ENCODE measurements at places on chromosomes 12 and 14. TPM values are rescaled to one million over a fixed set of nuclear protein-coding genes. Genes with fewer than 3 reads are reported as not detected.

Gene ANKS1B
- total RNA-seq, result not detected

Gene GLIPR1L1
- not detected for total RNA-seq

Gene KCNC2
- not detected for total RNA-seq

Gene NEUROD4
- total RNA-seq, result not detected

Gene LIN7A
- not detected for total RNA-seq

Gene FERMT2
- 3.0 TPM for total RNA-seq

DNA sequence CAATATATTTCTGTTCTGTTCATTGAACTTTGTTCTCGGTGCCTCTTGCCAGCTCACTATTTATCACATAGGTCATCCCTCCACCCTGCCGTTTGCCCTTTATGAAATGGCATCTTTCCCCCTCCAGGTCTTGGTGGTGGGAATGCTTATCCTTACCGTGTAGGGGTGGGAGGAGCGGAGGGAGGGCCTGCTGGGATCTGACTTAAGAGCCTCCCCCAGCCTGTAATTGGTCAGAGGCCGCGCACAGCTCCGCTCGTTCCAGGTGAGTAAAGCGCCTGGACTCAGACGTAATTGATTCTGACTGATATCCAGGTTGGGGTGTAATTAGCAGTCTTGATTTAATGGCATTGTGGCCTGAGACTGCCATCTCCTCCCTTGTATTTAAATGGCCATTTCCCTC, 185.3 kb downstream of the TSPAN9 start:
- H3K4me3 ChIP-seq, result no peak overlapping the region
- DNase-seq, result no peak
- no peaks in the 10 kb centered on the region for H3K4me1 ChIP-seq
- H3K27me3 ChIP-seq, result no peaks in the 10 kb centered on the region
- H3K36me3 ChIP-seq, result no peaks in the 10 kb centered on the region

DNA sequence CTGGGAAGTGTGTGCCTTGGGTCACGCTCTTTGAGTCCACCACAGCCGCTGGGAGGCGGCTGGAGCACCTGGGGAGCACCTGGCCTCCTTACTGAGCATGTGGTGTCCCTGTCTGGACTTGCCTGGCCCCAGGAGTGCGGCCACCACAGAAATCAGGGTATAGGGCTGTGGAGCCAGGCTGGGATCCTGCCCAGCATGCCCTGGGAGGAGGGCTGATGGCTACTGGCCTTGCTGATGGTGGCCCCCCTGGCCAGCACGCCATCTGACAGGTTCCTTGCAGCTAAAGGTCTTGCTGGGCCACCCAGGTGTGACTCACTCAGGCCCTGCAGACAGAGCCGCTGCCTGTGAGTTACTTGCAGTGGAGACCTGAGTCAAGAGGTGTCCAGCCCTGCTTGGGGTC, 6.0 kb downstream of the ULK1 start:
- no peaks in the 10 kb centered on the region for H3K27me3 ChIP-seq
- no peak overlapping the region for H3K27ac ChIP-seq
- H3K4me1 ChIP-seq, result peaks cover 20% of the 10 kb centered on the region
- no peak for DNase-seq
- no peak overlapping the region for H3K4me3 ChIP-seq

DNA sequence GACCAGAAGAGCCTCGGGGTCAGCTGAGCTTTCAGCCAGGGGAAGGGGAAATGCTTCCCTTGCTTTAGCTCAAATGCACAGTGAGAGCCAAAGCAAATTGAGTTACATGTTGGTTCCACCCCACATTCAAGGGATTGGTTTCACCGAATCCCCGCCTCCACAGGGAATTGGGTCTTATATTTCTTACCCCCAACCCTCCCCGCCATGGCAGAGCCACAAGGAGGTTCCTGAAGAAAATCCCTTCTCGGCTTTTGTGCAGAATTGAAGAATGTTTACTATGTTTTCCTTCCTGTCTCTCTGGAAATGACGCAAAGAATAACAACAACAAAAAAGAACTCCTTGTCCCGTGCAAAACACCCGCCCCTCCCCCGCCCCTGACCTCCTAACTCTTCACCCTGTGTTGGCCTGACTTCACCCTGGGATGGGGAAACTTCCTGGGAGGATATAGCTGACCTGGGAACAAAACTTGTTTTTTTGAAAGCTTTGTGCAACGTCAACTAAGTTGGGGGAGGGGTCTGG, 21.9 kb upstream of the CIPC start:
- DNase-seq, result no peak
- H3K27ac ChIP-seq, result no peak overlapping the region
- H3K36me3 ChIP-seq, result no peaks in the 10 kb centered on the region
- no peaks in the 10 kb centered on the region for H3K4me1 ChIP-seq
- no peaks in the 10 kb centered on the region for H3K27me3 ChIP-seq

GRCh38 chr14:69349091-69349777, 48.9 kb downstream of the ERH start:
- H3K4me1 ChIP-seq, result peaks cover 5% of the 10 kb centered on the region
- no peak overlapping the region for H3K4me3 ChIP-seq
- no peaks in the 10 kb centered on the region for H3K27me3 ChIP-seq
- no peak overlapping the region for H3K27ac ChIP-seq
- no peaks in the 10 kb centered on the region for H3K36me3 ChIP-seq
- DNase-seq, result no peak

- no peaks in the 10 kb centered on the region for H3K4me1 ChIP-seq
- H3K36me3 ChIP-seq, result no peaks in the 10 kb centered on the region
- H3K4me3 ChIP-seq, result no peak overlapping the region
- peaks cover 3% of the 10 kb centered on the region for H3K27me3 ChIP-seq
Measured at GRCh38 chr14:76395161-76395560, 19.2 kb downstream of the ESRRB start.

- H3K4me1 ChIP-seq, result no peaks in the 10 kb centered on the region
- no peak for DNase-seq
- H3K4me3 ChIP-seq, result no peak overlapping the region
- no peaks in the 10 kb centered on the region for H3K36me3 ChIP-seq
- no peaks in the 10 kb centered on the region for H3K27me3 ChIP-seq
Measured at GRCh38 chr12:9405886-9406563, 197.8 kb upstream of the PZP start.

DNA sequence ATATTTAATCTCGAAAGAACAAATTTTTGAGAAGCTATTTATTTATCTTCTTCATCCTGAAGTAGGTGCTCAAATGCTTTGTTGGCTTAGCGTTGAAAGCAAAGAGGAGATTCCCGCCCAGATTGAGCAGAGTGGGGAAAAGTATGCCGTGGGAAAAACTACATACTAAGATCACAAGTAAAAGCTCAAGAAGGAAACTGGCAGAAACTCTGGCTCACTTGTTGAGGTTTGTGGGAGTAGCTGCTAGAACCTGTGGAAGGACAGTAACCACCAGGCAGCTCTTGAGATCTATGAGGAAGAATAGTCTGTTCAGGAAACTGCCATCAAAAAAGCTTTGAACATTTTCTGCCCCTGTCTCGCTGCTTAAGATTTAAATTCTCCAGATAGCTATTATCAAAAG, 3.9 kb downstream of the MYRFL start:
- no peak for DNase-seq
- H3K4me3 ChIP-seq, result no peak overlapping the region
- H3K36me3 ChIP-seq, result no peaks in the 10 kb centered on the region
- H3K27me3 ChIP-seq, result peaks cover 12% of the 10 kb centered on the region

- H3K4me1 ChIP-seq, result no peaks in the 10 kb centered on the region
- DNase-seq, result no peak
- H3K27me3 ChIP-seq, result no peaks in the 10 kb centered on the region
Measured at GRCh38 chr12:44296624-44297197, 460.8 kb downstream of the TMEM117 start.

GRCh38 chr14:75979071-75979571, 2.7 kb downstream of the TGFB3 start:
- H3K36me3 ChIP-seq, result no peaks in the 10 kb centered on the region
- peak; percentile 27 for DNase-seq
- H3K4me3 ChIP-seq, result no peak overlapping the region

DNA sequence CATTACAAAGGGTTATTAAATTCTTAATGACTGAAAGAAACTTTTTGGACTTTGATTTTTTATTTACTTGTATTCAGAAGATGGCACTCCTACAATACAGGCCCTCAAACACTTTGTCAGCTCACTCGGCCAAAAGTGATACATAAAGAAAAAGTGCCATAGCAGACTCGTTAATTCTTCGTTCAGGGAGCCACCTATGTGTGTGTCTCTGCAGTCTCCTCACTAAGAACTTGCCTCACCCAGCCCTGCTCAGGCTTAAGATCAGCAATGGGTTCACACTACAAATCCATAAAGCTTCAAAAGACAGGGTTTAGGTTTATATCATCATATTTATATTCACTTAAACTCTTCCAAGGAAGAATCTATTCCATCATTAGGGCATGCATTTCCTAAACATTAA, 11.5 kb downstream of the DCP1B start:
- H3K4me3 ChIP-seq, result no peak overlapping the region
- H3K27ac ChIP-seq, result no peak overlapping the region
- H3K36me3 ChIP-seq, result peaks cover 45% of the 10 kb centered on the region
- no peaks in the 10 kb centered on the region for H3K27me3 ChIP-seq
- DNase-seq, result no peak
- peaks cover 17% of the 10 kb centered on the region for H3K4me1 ChIP-seq

DNA sequence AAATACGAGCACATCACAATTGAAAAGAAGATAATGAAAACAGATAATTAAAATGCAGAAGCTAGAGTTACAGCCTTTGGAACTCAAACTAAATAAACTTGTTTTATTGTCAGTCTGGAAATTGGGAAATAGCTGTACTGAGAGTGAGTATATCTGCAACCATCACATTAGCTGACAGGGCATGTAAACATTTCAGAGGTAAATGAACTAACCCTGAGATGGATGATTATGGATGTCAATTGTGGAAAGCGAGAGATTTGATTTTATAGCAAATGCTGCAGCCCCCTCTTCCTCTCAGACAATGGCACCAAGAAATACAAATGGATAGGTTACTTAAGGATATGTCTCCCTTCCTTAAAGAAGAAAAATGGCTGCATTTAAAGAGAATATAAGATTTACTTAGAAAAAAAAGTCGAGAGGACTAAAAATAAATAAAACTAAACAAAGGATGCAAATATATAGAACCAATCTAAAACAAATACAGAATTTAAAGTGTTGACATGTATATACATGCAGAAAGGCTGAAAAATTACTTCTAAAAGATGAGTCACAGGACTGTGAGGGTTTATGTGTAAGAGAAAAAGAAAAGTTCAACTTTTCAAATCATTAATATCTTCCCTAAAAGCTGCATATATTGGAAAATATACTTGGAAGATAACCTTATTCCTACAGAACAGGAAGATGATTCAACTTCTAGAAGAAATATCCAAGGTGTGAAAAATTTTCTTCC, 120.3 kb upstream of the FLRT2 start:
- no peak overlapping the region for H3K4me3 ChIP-seq
- H3K27ac ChIP-seq, result no peak overlapping the region
- H3K36me3 ChIP-seq, result no peaks in the 10 kb centered on the region
- H3K4me1 ChIP-seq, result no peaks in the 10 kb centered on the region
- no peak for DNase-seq
- no peaks in the 10 kb centered on the region for H3K27me3 ChIP-seq

- H3K27ac ChIP-seq, result no peak overlapping the region
- DNase-seq, result no peak
Measured at GRCh38 chr14:59460378-59460777, 4.8 kb downstream of the GPR135 start.

DNA sequence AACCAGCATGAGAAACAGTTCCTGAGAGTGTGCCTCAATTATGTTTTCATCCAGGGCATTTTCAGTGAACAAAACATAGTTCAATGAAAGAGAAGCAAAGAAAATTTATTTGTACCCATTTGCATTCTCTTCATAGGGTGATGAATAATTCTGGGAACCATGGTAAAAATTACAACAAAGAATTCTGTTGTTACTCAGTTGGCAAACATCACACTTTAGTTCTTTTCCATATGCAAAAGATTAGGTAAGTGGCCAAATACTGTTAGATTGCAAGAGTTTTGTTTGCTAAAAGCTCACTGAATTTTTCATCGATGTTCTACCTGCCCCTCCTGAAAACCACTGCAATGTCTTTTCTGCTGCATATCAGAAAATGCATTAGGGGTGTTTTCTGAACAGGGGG, 132.4 kb upstream of the RGS6 start:
- no peak overlapping the region for H3K4me3 ChIP-seq
- no peaks in the 10 kb centered on the region for H3K4me1 ChIP-seq
- peaks cover 15% of the 10 kb centered on the region for H3K27me3 ChIP-seq
- no peak overlapping the region for H3K27ac ChIP-seq

DNA sequence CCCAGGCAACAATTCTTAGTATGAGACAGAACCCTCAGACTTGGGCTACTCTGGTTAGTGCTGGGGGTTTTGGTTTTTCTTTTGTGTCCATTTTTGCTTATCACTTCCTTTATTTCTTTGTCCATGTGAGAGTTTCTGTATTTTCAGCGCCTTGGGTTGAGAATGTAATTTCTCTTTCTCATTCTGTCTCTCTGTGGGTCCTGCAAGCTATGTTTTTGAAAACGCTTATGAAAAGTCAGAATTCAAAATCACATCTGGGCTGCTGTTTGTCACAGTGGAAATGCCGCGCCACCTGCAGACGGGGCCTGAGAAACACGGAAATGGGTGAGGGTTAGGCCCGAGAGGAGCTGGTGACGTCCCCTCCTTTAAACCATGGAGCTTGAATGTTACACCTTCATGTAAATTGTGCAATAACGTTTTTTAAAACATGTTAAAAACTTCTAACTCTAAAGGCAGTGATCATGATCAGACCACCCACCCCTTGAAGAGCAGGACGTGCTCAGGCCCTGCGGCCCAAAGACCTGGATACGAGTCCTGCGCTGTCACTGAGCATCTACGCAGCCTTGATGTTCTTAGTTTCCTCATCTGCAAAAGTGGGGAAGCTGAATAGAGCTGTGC, 26.1 kb downstream of the JDP2 start:
- H3K36me3 ChIP-seq, result no peaks in the 10 kb centered on the region
- no peak overlapping the region for H3K27ac ChIP-seq
- H3K4me3 ChIP-seq, result no peak overlapping the region
- DNase-seq, result peak; percentile 73

DNA sequence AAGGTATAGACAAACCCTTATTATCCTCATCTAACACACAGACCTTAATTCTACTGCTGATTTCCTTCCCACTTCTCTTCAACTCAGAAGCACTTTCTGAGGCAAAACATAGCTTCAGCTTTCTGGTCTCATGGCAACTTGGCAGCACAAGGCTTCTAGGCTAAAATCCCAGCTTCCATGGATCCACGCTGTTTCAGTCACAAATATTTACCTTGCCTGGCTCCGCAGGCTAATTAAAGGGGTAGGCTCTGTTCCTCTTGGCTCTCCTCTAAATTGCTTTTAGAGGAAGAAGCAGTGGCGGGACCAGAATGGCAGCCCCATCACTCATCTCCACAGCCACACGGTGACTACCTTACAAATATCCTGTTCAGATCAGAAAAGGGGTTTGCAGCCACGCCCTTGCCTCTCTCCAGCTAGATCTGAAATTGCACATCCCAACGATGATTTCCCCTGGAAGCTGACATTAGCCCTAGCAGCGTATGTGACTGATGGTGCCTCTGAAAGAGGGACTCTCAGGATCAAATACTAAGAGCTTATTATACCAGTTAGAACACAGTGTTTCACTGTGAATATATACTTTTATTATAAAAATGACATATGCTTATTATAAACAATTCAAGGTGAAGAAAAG, 221.5 kb upstream of the NUDT4 start:
- no peak overlapping the region for H3K4me3 ChIP-seq
- no peak overlapping the region for H3K27ac ChIP-seq
- peaks cover 8% of the 10 kb centered on the region for H3K27me3 ChIP-seq
- no peaks in the 10 kb centered on the region for H3K4me1 ChIP-seq
- H3K36me3 ChIP-seq, result no peaks in the 10 kb centered on the region
- no peak for DNase-seq
